Cortex of kidney (tissue), 1 donor: ENCODE measurements at places on chromosomes 3 and 15.

- DNase-seq: no peak
Observed at GRCh38 chr3:190252080-190252479, 70.2 kb downstream of the CLDN1 start.

GRCh38 chr3:18758047-18758704 is 333.0 kb upstream of the SATB1 start:
- no peak for DNase-seq

DNA sequence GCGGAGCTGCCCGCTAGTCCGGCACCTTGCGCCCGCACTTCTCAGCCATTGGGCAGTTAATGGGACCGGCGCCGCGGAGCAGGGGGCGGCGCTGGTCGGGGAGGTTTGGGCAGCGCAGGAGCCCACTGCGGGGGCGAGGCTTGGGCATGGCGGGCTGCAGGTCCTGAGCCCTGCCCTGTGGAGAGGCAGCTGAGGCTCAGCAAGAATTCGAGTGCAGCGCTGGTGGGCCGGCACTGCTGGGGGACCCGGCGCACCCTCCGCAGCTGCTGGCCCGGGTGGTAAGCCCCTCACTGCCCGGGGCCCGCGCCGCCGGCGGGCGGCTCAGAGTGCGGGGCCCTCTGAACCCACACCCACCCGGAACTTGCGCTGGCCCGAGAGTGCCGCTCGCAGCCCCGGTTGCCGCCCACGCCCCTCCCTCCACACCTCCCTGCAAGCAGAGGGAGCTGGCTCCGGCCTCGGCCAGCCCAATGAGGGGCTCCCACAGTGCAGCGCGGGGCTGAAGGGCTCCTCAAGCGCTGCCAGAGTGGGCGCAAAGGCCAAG is 835.0 kb downstream of the TBL1XR1 start:
- DNase-seq: no peak

DNA sequence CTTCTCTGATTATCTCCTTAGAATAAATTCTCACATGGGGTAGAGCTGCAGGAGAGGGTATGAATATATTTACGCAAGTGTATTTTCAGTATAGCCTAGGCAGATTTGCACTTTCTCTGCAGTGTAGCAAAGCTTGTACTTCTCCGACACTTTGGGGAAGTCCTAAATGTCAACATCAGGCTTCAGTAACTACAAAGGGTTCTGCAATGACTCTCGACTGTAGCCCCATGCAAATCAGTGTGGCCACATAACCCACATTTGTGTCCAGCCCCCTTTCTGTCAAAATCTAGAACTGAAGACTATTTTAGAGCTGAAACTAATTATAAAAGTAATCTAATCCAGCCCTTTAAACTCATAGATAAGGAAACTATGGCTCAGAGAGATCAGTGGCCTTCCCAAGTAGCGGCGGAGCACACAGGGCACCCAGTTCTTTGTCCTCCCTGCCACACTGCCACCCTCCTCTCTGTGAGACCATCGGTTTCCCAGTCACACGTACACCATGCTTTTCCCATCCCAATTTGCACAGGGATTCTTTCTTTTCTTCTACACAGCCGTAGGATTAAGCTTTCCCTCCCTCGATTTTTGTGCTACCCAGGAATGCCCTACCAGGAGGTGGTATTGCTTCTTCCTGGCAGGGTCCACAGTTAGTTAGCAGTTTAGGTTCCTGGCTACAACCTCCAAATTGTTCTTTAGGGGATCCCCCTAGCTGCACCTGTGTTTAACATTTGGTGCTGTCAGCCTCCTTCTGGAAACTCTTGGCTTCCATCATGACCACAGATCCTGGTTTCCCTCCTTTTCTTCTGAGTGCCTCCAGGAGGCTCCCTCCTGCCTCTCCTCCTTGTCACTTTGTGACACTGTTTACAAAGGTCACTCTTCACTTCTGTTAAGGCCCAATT is 22.9 kb downstream of the MRAS start:
- DNase-seq: no peak

DNA sequence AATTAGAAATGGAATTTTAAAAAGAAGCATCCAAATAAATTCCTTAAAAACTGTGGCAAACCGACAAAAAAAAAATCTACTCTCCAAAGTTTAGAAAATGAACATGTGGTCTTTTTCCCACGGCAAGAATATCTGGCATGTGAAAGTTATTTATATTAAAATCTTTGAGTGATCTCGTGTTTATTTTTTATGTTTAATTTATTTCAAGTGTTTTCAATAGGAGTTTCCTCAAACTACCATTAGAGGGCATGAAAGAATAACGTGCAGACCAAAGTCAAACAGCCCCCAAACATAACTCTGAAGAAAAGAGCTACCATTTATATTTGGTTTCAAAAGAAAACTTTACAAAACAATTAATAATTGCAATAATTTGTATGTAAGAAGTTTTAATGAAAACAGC is 286.4 kb downstream of the ZIC4 start:
- no peak for DNase-seq

DNA sequence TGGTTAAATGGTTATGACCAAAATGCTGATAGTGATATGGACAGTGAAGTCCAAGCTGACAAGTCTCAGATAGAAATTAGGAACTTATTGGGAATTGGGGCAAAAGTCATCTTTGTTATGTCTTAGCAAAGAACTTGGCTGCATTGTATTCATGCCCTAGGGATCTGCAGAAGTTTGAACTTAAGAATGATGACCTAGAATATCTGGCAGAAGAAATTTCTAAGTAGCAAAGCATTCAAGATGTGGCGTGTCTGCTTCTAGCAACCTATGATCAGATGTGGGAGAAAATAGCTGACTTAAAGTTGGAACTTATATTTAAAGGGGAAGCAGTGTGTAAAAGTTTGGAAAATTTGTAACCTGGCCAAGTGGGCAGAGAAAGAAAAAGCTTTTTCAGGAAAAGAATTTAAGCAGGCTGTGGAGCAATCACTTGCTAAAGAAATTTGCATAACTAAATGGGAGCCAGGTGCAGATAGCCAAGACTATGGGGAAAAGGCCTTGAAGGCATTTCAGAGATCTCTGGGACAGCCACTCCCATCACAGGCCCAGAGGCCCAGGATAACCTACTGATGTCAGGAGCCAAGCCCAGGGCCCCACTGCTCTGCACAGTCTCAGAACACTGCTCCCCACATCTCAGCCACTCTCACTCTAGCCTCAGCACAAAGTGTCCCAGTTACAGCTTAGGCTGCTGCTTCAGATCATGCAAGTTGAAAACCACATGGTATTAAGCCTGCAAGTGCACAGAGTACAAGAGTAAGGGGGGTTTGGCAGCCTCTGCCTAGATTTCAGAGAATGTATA is 147.8 kb upstream of the TGFBR2 start:
- no peak for DNase-seq

- no peak for DNase-seq
Observed at GRCh38 chr3:94082391-94082937, 19.6 kb downstream of the NSUN3 start.

- no peak for DNase-seq
Observed at GRCh38 chr3:140974900-140975299, 33.3 kb downstream of the SLC25A36 start.

- DNase-seq: no peak
Observed at GRCh38 chr15:45201869-45202268, 14.1 kb upstream of the SHF start.

- DNase-seq: no peak
Observed at GRCh38 chr15:36356978-36357601, 222.3 kb upstream of the CDIN1 start.

DNA sequence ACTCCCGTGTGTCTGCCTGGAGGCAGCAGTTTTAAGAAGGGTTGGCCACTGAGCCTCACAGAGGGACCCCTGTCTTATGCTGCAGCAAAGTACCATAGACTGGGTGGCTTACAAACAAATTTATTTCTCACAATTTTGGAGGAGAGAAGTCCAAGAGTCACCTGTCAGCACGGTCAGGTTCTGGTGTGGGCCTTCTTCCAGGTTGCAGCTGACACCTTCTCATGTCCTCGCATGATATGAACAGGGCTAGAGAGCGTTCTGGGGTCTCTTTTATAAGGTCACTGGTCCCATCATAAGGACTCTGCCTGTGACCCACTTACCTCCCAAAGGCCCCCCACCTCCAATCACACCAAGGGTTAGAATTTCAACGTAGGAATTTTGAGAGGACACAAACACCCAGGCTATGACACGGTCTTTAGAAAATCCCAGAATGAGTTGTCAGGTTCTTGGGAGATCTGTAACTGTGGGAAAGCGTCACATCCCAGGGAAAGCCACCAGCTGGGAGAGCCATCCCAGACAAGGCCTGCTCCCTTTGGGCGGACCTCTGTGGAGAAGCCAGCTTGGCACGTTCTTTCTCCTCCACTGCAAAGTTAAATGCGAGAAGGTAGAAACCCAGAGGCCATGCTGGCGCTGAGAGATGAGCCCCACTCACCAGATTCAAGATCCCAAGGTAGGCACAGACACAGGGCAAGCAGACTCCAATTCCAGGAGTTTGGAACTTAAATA is at the start of gene FBXW12:
TSS of gene FBXW12 (plus strand) at position 569 of the 726 bp plus-strand sequence. CDS start 549 bp downstream, outside the sequence.
- DNase-seq: no peak

DNA sequence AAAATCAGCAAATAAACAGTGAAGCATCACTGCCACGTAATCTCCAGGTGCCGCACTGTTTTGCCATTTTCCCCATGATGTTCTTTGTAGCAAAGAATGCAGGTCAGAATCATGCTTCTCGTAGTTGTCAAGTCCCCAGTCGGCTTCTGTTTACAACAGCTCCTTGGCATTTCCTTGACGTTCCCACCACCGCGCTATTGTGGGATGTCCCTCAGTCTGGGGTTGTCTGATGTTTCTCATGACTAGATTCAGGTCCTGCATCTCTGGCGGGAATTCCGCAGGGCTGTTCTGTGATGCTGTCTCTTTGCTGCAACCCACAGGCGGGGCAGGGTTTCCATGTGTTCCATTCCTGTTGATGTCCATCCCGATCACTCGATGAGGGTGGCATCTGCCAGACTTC is 117.9 kb upstream of the SMAD3 start:
- no peak for DNase-seq
